Right renal cortex interstitium (tissue), 3 donors: ENCODE measurements at places on chromosomes 3 and 15. TPM values are rescaled to one million over a fixed set of nuclear protein-coding genes. Genes with fewer than 3 reads are reported as not detected.

DNA sequence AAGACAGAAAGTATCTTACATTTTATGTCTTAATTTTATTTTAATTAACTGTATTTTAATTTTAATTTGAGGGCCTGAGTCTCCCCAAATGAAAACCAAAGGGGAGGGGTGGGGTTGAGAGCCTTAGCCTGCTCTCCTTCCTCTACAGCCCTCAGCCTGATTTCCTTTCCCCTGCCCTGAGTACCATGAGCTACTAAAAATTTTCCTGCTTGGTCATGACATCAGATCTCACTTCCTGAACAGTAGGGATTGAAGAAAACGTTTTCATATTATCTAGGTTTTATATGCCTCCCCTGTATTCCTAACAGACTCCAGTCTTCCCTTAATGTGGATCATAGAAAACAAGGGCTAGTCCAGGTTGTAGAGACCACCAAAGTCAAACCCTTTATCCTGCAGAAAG is 133.9 kb downstream of the MYLK start:
- DNase-seq, result no peak

TMOD2 gene
- 4.1 TPM for polyA plus RNA-seq

- no peak for DNase-seq
Observed at GRCh38 chr15:93035953-93036810, 52.8 kb downstream of the RGMA start.

CLDN11 gene
- polyA plus RNA-seq, result 154 TPM

DNA sequence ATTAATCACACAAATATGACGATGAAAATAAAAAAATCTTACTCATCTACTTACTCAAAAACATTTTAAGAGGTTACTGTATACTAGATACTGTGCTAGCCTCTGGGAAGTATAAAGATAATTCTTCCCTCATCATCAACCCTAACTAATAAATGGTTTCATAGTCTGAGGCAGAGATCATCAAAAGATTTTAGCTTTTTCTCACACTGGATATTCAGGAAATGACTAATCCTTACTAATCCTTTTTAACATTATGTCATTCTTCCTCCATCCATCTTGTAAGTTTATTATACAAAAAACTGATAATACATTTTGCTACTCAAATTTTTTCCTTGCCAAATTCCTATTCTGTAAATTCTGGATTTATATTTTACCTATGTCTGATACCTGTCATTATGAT is 29.7 kb downstream of the ACAD11 start:
- no peak for DNase-seq

OR5K2 gene
- 0.53 TPM for polyA plus RNA-seq

TRAT1 gene
- polyA plus RNA-seq, result not detected

CASR gene
- 27.1 TPM for polyA plus RNA-seq

DNA sequence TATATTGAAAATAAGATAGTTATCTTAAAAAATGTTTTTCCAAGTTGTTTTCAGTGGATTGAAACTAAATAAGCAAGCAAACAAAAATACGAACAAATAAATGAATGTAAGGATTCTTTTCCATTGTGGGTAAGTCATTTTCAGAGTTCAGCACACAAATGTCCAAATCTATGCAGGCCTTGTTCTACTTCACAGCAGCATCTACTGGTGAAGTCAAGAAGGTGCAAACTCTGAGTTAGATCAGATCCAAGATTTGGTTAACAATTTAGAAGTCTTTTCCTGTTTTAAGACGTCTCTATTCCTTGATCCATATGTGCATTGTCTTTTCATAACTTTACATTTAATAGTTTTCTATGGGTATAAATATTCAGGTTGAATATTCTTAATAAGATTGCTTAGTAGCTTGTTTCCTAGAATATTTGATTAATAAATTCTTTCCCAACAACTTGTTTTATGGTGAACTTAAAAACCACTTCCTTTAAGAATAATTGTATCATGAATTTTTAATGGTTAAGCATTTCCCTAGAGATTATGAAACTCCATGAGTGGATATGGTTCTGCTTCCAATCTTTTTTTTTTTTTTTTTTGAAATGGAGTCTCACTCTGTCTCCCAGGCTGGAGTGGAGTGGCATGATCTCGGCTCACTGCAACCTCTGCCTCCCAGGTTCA is 10.5 kb downstream of the PTX3 start:
- DNase-seq, result no peak

TTC23 gene
- polyA plus RNA-seq, result 28.2 TPM

DNA sequence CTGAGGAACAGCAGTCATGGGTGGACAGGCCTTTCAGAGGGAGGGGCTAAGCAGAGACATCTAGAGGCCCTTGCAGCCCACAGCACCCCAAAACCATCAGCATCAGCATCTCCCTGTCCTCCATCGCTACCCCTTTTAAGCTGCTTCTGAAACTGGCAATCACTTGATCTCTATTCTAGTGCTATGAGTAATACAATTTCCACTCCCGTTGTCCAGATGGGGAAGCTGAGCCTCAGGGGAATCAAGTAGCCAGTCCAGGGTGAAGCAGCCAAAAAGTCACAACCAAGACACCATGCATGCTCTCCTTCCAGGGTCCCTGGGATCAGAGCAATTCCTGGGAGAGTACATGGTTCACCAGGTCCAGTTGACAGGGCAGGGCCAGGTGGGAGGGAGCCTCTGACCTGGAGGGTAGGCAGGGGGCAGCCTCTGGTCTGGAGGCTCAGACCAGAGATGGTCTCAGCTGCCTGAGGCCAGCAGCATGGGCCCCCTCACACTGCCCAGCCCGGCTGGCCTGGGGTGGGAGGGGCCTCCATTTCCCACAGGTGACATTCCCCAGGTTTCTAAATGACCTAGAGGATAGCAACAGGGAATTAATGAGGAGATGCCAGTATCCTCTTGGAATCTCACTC is 30.0 kb downstream of the KLHL25 start:
- no peak for DNase-seq

DNA sequence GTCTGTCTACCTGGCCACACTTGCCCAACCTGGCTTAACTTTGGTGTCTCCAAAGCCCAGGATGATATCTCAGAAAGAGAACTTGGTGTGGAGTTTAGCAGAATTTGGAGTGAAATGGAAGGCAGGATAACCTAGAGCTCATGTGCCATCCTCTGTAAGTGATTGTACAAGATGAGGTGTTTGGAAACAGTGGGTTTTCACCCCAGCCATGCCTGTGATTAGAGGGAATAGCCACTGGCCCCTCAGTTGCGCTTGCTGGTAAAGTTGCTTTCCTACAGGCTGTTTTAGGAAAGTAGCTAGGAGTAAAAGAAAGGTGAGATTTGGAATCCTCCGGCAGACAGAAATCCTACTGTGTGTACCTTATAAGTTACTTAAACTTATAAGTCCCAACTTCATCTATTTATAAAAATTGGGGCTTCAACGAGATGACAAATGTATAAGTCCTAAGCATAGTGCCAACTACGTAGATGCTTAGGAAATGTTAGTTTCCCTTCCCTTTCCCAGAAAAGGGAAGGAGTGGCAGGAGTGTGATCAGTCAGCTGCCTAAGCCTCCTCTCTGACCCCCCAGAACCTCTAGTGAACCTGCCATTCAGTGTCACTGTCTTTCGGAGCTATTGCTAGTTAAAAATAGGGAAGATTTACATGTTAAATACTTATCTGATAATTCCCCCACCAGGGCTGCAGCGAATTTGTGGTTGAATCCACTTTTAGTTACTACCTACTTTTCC is 13.4 kb upstream of the BMF start:
- no peak for DNase-seq

KLF15 gene
- polyA plus RNA-seq, result 10.0 TPM

CYP1A2 gene
- polyA plus RNA-seq, result 0.18 TPM

SLC22A14 gene
- 0.44 TPM for polyA plus RNA-seq

DNA sequence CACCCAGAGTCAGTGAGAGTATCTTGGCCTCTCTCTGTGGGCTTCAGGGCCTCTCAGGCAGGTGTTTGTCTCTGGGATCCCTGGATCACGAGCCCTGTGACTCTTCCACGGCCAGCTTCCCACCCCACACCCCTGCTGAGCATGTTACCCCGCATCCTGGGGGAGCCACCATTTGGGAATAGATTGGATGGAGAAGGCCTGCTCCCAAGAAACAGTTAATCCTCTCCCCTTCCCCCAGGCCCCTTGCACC is 15.5 kb upstream of the SRP14 start:
- no peak for DNase-seq

DNA sequence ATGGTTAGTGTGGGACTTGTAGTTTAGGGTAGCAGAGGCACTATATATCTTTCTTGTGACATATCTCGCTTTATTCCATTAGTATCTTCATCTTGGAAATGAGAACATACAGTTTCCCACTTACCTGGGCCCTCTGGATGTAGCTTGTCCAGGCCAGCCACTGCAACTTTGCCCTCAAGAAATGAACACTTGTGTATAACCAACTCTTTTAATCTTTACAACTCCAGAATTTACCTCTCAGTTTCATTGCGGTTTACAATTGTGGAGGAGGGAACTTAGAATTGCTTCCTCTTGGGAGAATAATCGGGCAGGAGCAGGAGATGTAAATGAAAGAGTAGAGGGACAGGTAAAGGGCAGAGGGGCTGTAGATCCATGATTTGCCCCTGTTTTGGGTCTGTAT is 18.4 kb upstream of the TRA2B start:
- DNase-seq, result no peak

DNA sequence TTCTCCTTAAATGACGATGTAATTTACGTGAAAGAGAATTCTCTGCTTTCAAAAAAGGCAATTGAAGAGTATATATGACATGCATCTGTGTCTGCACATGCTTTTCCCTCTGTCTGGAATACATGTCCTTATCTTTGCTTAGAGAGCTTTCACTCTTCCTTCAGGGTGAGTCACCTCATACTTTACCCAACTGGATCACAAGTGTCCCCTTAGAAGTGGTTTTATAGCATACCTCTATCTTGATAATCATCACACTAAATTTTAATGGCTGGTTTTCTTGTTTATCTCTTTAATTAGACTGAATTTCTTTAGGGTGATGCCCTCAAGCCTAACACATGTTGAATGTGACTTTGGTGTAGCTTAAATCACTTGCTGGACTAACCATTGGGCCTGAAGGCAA is 178.9 kb downstream of the SV2B start:
- DNase-seq, result no peak

DNA sequence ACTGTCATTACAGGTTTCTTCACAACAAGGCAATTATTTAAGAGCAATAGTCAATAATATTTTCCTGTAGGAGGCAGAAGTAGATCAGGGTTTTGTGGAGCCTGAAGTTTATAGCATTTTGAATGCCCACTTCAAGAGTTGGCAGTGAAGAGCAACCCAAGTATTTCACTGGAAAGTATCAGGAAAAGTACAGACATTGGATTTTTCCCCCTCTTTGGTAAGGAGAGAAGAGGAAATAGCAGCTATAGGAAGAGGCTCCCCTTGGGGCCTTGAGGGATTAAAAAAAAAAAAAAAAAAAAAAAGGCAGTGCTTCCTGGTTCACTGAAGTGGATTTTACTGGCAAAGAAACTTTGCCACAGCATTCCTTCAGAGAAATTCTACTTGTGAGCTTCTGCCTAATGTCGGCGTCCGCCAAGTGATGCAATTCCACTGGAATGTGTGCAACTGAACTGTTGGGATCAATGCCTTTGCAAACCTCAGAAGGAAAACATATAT is 5.7 kb upstream of the CNTN6 start:
- no peak for DNase-seq

GRCh38 chr15:93164409-93164808 is 75.4 kb upstream of the RGMA start:
- DNase-seq, result no peak
